Small intestine (tissue), 16 donors: ENCODE measurements at places on chromosomes 12 and 14.

- DNase-seq = peak; percentile 8
Measured at GRCh38 chr14:59771577-59771976, 99.0 kb downstream of the RTN1 start.

DNA sequence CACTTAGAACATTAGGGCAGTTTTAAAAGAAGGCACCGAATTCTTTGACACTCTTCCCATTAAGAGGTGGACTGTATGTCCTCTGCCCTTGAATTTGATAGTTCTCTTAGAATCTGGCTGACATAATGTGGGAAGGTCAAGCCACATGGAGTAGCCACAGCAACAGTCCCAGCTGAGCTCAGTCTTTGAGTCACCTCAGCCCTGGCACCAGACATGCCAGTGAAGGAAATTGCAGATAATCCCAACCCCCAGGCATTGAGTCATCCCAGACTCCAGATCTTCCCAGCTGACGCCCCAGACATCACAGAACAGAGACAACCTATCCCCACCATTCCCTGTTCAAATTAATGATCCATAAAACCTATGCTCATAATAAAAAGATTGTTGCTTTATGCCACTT is 83.4 kb downstream of the GTF2A1 start:
- DNase-seq = no peak

DNA sequence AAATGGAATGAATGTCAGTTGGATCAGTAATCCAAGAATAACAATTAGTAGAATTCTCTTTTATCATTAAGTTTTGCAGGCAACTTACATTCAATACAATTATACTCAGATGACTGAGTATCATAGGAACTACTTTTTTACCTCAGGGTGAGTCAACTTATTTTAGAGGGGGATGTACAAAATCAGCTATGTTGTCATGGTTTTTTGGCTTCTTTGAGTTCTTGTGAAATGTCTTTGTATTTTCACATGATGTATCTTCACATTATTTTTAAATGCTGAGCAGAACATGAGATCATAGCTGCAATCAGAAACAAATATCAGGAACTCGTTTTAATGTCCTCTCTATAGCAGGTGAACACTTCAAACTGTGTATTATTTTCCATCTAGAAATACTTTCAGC is 65.3 kb upstream of the PTPRR start:
- DNase-seq = no peak

DNA sequence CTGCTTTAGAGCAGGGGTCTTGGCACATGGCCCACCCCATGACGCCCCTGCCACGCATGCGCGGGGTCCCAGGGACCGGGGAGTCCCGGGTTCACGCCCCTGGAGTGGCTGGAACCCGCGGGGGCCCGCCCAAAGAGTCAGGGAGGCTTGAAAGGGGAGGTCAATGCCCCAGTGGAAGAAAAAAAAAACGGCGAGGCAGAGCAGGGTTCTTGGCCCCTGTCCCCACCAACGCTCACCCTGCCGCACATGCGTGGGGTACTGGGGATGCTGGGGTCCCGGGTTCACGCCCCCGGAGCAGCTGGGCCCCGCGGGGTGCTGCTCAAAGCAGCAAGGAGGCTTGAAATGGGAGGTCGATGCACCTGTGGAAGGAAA is 319.1 kb downstream of the ALG10 start:
- DNase-seq = no peak

GRCh38 chr14:23644919-23645336 is 8.8 kb downstream of the DHRS2 start:
- no peak for DNase-seq

- no peak for DNase-seq
Measured at GRCh38 chr12:47705229-47705565, 633 bp downstream of the RPAP3 start.

GRCh38 chr14:61518403-61518802 is 176.9 kb upstream of the HIF1A start:
- DNase-seq = no peak

DNA sequence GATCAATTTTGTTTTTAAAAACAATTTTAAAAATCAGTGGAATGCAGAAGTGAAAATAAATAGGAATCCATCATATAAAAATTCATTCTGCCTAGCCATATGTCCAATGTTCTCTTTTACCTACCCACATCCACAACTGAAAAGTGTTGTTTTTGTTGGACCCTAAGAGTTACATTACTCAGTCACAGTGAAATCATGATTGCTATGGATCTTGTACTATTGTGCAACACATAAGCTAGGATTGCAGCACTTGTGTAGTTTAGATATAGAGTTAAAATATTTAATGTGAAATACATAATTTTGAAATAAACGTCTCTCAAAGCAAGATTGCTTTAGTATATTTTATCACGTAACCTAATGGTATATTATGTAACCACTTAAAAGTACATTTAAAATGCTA is 213.3 kb upstream of the CLEC14A start:
- DNase-seq = no peak
